ENCODE measurements at places on chromosomes 1 and 21.

GRCh38 chr1:95035536-95035935 lies 37.2 kb downstream of the ALG14 start:
- DNase-seq: no peak
- H3K27ac ChIP-seq: no peak overlapping the region
- H3K4me1 ChIP-seq: no peaks in the 10 kb centered on the region
- no peak overlapping the region for H3K4me3 ChIP-seq

- H3K36me3 ChIP-seq: no peaks in the 10 kb centered on the region
- no peaks in the 10 kb centered on the region for H3K27me3 ChIP-seq
- no peak overlapping the region for H3K4me3 ChIP-seq
- no peak for DNase-seq
Observed at GRCh38 chr1:245860657-245861544, 646.2 kb downstream of the SMYD3 start.

- no peak for DNase-seq
- no peaks in the 10 kb centered on the region for H3K4me1 ChIP-seq
- no peak overlapping the region for H3K27ac ChIP-seq
Observed at GRCh38 chr1:245416781-245417180, 262.0 kb downstream of the KIF26B start.

DNA sequence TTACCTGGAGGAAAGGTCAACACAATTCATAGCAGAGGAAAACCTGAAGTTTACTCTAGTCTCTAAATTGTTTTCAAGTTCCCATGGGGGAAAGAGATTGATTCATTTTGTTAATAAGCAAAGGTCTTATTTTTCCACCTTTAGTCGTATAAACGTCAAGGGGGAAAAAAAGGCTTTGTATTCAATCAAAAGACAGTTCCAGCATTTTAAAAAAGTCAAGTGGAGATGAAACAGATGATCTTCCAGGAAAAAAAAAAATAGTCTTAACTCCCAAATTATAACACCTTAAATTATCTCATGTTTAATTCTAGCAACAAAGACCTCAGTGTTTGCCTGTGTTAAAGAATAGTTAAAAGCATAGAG lies 140.5 kb downstream of the TOMM20 start:
- no peak for DNase-seq
- no peak overlapping the region for H3K4me3 ChIP-seq
- H3K27me3 ChIP-seq: no peaks in the 10 kb centered on the region

DNA sequence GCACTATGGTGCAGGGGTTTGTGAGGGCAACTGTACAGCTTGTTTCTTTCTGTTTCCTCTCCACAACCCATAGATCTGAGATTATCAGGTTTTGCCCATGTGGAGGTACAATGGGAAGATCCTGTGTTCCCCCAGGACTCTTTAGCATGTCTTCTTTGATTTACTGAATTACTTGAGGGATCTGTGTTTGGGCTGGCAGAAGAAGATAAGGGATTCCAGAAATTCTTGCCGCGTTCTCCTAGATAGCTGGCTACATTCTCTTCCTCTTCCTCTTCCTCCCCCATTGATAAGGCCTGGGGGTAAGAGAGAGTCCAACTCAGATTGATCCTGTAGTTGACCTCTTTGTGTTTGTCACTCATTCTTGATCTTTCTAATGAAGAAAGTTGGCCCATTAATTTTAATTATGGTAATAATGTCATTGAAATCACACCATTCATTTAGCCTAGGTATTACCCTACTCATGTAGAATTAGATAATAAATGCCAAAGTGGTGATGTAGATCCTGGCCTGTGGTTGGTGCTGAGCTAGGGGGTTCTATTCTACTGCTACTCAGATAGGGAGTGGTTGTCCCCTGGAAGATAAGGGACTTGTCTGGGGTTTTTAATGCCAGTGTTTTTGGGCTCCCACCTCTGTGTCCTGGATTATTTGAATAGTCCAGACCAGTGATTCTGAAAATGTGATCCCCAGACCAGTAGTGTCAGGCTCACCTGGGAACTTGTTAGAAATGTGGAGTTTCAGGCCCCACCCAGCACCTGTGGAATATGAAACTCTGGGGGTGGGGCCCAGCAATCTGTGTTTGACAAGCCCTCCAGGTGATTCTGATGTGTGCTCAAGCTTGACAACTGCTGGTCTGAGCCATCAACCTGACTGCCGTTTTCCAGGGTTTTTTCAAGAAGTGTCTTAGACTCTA lies 122.2 kb downstream of the NOS1AP start:
- no peak for DNase-seq
- H3K27me3 ChIP-seq: no peaks in the 10 kb centered on the region
- H3K36me3 ChIP-seq: no peaks in the 10 kb centered on the region
- peaks cover 4% of the 10 kb centered on the region for H3K4me1 ChIP-seq
- H3K27ac ChIP-seq: no peak overlapping the region

GRCh38 chr1:8892026-8892425 lies 13.5 kb upstream of the ENO1 start:
- no peaks in the 10 kb centered on the region for H3K36me3 ChIP-seq
- no peak for DNase-seq
- no peak overlapping the region for H3K27ac ChIP-seq

Measured in left lung (tissue), 14 donors.